Activated naive CD4-positive, alpha-beta T cell treated with Interleukin-2 at 50 U/mL for 16 hours (primary cell): ENCODE measurements at places on chromosomes 4 and X.

DNA sequence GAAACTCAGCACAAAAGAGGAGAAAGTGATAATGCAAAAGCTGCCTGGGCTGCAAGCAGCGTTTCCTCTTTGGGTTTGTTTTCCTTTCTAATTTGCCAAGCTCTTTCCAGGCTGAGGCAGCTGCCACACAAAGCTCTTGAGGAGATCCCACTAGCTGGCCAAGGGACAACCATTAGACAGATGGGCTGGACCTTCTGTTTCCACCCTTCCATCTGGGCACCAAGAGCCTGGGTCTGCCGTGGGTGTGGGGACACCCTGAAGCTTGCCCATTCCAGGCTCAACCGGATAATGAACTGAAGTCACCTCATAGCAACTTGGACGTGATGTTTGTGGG, 194.6 kb upstream of the C1QTNF7 start:
- DNase-seq: no peak

DNA sequence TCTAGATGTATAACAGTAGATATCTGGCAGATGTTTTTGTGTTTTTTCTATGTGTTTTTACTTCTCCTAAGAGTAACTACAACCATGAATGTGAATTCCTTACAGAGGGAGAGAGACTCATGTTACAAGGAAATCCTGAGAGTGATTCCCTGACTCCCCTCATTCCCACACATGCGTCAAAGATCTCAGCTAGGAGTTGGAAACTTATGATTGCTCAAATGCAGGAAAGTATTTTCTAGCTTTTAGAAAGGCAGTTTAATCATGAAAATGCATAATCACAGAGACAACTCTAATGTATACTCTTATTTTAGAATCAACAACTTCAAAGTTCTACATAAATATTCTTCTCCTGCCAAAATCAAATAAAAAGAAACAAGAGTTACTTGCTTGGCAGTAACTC, 121.8 kb downstream of the PDE5A start:
- no peak for DNase-seq

- no peak for DNase-seq
Observed at GRCh38 chrX:24173115-24173847, 23.8 kb downstream of the ZFX start.

GRCh38 chr4:56371426-56372220, 15.7 kb downstream of the AASDH start:
- DNase-seq: no peak

GRCh38 chr4:84916227-84916626, 50.3 kb downstream of the WDFY3 start:
- DNase-seq: no peak

GRCh38 chrX:46686003-46686645, 72.8 kb downstream of the SLC9A7 start:
- peak; percentile 33 for DNase-seq

GRCh38 chr4:121995790-121996537, 44.1 kb upstream of the TRPC3 start:
- no peak for DNase-seq

- no peak for DNase-seq
Observed at GRCh38 chrX:114582264-114582632, 1.6 kb upstream of the HTR2C start.

- no peak for DNase-seq
Observed at GRCh38 chr4:44845309-44845708, 119.0 kb upstream of the GNPDA2 start.

DNA sequence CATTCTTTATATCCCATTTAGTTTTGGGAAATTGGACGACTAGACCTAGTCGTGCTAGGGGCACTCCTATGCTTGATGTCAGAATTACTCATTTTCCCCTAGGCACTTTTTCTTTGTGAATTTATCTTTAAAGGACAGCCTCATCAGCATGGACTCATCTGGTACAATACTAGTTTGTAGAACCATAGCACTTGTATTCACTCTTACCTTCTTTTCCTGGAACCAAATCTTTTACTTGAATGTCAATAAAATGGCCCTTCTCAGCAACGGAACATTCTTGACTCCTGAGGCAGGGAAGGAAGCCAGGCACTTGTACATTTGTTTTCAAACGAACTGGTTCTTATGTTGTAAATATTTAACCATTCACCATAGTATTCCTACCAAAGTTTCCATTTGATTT, 187.1 kb downstream of the SHROOM3 start:
- DNase-seq: no peak

- no peak for DNase-seq
Observed at GRCh38 chr4:25160714-25161592, 704 bp upstream of the SEPSECS start.

- DNase-seq: no peak
Observed at GRCh38 chrX:34859191-34859590, 83.4 kb upstream of the FAM47B start.

GRCh38 chr4:143455211-143455610, 58.3 kb upstream of the SMARCA5 start:
- no peak for DNase-seq

DNA sequence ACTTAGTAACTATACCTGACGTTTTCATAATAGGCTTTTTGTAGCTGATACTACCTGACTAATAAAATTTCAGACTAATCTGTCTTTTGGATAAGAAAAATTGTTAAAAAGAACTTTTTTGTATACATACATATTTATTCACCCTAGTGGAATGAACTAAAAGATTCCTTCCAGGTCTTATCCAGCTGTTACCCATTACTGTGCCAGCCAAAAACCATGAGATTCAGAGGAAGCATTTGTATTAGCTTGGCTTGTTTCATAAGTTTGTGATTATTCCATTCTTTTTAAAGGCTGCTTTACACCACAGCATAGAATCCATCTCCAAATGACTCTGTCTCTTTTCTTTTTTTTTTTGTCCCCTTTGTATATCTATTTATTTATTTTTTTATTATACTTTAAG, 149.4 kb downstream of the FAT4 start:
- DNase-seq: no peak

- DNase-seq: no peak
Observed at GRCh38 chrX:132486599-132487178, 2.1 kb downstream of the MBNL3 start.

DNA sequence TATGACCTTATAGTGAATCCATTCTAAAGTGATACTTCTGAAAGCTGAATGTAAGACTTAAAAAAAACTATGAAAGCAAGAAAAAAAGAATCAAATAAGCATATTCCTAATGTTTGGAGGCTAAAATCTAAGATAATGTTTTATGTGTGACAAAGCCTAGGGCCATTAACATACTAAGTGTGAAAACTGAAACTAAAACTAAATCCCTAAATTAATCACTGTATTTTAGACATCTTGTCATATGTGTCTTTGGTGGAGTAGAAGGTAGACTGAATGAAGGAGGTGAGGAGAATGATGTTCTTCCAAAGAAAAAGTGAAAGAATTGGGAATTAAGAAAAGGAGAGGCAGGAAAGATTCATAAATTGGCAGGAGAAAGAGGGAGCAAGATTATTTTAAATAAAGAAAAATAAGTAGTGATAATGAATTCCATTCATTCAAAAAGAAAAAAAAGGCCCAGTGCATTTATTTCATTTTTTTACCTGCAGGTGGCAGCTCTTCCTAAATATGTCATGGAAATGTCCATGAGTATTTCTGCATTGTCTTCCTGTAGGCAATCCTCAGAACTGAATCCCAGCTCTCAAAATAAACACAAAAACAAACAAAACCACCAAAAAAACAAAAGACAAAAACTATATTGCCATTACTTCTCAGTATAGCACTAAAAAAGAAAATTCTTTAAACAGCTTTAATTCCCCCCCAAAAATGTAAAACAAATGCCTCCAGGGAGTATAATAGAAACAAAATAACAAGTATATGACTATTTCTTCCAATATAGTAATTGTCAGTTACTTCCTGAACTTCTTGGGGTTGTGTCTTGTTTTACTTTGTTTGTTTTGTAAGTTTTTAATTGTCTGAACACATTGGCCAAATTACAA, 17.0 kb upstream of the AP1AR start:
- no peak for DNase-seq

DNA sequence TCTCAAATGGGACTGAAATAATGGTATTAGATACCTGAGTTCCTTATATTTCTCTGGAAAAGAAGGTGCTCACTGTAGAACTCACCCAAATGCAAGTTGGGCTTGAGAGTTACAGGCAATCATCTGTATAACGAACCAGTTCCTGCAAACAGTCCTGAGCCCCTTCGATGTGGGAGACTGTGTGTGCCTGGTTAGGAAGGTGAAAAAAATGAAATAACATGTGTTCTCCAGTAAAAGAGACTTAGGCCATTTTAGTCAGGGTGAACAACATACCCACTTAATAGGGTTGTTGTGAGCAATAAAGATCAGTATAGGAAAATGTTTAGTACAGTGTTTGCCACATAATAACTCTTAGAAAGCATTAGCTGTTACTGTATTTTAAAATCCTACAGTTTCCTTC, 23.4 kb downstream of the STIM2 start:
- no peak for DNase-seq

DNA sequence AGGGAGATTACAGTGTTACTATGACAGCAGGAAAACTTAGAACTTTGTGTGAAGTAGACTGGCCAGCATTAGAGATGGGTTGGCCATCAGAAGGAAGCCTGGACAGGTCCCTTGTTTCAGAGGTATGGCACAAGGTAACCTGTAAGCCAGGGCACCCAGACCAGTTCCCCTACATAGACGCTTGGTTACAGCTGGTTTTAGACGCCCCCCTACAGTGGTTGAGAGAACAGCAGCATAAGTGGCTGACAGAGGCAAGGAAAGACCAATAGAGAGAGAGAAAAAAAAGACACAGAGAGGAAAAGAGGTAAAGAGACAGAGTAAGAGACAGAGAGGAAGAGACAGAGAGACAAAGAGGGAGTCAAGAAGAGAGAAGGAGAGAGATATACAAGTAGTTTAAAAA, 144.5 kb downstream of the GC start:
- no peak for DNase-seq

DNA sequence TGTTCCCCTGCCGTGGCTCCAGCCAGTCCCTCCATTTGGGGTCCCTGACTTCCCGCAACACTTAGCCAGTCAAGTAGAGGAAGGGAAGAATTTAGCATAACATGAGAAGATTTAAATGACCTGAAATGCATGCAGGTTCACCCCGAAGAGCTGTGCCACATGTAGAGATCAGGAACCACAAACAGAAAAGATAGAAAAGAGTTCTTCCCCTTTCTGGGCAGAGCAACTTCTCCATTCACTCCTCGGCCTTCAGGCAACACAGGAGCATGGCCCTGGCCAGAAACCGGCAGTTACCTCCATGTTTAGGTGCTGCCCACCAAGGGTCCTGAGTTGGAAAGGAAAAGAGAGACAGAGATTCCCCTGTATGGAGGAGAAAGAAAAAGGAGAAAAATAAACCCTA, 5.2 kb downstream of the NLRP2B start:
- no peak for DNase-seq

GRCh38 chrX:131747173-131747572, 203.3 kb downstream of the OR13H1 start:
- no peak for DNase-seq

- no peak for DNase-seq
Observed at GRCh38 chrX:107560980-107561379, 67.3 kb upstream of the PRPS1 start.

GRCh38 chr4:6964858-6965257, 55.2 kb downstream of the TBC1D14 start:
- DNase-seq: no peak

DNA sequence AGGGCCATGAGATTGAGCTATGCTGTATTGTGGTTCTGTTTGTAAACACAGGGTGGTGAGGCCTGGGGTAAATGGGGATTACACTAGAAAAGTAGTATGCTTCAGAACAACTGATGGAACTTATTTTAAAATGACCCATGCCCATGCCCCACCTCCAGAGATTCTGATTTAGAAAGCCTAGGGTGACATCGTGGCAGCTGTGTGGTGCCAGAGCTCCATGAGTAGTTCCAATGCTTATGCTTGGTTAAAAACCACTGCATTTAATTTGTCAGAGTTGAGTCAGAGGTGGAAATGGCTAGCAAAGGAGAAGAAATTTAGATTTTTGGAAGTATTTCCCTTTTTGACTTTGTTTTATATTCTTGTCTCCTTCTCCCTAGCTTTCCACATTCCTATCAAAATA, 63.4 kb upstream of the PDE5A start:
- no peak for DNase-seq

GRCh38 chrX:149937871-149938426, 342 bp downstream of the EOLA2 start:
- DNase-seq: peak; percentile 3

- DNase-seq: peak; percentile 6
Observed at GRCh38 chrX:155094468-155095061, 23.3 kb downstream of the BRCC3 start.

GRCh38 chr4:83712890-83713289, 177.0 kb downstream of the GPAT3 start:
- DNase-seq: no peak

GRCh38 chr4:26459054-26459755, 31.1 kb downstream of the CCKAR start:
- DNase-seq: no peak

DNA sequence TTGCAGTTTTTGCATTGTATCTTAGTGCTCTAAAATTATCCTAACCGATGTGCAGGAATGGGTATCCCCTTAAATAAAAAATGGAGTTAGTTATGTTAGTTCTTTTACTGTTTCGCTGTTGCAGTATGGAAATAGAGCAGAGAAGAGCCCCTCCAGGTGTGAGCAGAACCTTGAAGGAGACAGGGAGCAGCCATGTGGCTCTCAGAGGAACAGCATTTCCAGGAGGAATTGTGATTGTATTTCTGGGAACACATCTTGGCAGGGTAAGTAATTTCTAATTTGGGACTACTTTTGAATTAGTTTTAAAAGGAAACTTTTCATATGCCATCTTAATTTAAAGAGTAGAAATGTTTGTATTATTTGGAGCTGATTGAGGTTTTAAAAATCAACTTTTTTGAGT, 5.3 kb upstream of the CCDC158 start:
- DNase-seq: no peak

- DNase-seq: no peak
Observed at GRCh38 chrX:68669094-68669860, 21.8 kb downstream of the STARD8 start.

DNA sequence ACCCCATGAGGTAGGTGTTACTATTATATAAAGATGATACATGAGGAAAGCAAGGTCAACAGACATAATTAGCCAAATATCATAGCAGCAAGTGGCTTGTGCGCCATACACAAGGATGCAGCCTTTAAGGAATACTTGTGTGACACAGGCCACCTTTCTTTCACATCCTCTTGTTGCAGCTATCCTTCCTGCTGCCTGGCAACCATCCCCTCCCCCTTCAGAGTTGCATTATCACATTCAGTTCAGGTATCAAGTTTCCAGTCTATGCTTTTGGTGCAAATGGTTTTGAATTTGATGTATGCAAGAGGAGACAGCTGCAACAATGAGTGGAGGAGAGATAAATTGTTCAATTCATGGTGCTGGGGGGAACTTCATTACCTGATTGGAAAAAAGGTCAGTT, 6.4 kb downstream of the ZCCHC18 start:
- no peak for DNase-seq

GRCh38 chr4:98481167-98481566, 177.2 kb downstream of the TSPAN5 start:
- no peak for DNase-seq
